EL (cell line): ENCODE measurements at places on chromosomes 2 and 18.

- no peak for DNase-seq
These were observed 254.1 kb downstream of the HDAC4 start for GRCh38 chr2:239146741-239147181.

DNA sequence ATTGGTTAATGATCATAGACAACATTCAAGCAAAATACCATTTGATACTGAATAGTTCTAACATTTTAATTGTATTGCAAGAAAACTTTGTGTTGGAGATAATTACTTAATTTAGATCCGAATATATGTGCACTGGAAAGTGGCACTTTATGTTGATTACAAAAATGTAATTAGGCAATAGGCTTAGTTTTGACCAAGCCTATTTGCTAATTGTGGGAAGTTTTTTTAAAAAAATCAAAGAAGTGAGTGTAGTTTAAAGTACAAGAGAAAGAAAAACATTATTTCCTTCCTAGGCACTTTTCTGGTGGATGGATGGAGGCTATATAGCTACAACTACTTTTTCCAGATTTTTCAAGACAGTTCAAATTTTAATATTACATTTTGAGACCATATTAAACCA lies 18.3 kb upstream of the PELI1 start:
- no peak for DNase-seq

- DNase-seq = no peak
These were observed 118.0 kb downstream of the MBP start for GRCh38 chr18:77014538-77014937.

DNA sequence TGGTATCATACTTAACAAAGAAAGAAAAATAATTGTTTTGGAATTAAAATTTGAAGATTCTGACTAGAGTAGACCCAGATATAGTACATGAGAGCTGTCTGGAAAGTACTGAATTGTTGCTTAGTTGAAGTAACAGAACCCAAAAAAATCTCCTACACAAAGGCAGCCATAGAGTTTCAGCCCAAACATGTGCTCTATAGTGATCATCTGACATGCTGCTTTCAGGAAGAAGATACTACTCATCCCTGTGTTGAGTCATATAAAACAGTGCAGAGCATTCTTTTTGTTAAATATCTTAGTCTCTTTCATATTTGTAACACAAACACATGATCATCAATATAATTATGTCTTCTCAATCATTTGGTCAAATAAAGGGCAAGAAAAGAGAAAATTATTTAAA lies 84.8 kb upstream of the PTPRM start:
- peak; percentile 9 for DNase-seq

DNA sequence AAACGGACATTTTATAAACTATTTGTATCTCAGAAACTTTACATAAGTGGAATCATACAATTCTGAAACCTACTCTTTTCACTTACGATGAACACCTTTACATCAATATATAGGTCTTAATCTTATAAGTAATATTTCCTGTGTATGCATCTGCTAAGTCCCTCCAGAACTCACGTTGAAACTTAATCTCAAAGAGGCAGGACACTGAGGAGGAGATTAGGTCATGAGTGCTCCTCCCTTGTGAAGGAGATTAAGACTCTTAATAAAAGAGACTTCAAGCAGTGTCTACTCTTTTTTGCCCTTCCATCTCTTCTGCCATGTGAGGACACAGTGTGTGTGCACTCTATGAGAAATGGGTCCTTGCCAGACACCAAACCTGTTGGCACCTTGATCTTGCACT lies 94.7 kb upstream of the CDKL4 start:
- no peak for DNase-seq

DNA sequence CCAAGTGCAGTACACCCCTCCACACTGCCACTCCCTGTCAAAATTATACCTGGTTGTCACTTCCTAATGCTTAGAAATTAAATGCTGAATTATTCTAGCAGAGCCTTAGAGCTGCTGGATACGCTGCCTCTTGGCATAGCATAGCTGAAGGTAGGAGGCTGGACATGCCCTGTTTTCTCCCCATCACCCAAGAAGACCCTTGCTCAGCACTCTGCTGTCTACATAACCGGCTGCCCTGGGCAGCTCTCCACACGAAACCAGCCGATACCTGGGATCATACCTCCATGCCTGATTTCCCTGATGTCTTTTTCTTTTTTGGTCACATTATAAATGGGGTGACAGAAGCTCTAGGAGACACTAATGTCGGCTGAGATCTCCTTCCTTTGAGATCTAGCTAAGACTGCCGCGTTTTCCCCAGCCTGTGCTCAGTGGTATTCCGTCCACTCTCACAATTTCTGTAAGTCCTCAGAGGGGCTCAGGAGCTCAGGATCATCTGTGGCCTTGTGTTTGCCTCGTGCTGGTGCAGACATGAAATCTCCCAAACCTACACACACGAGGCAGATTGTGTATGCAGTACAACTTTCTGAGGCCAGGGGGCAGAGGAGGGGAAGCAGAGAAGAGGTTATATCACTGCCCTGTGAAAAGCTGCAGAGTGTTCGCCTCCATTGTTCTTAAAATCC lies 13.5 kb upstream of the ZAP70 start:
- DNase-seq = peak; percentile 49

GRCh38 chr18:3046216-3046808 lies 33.4 kb upstream of the LPIN2 start:
- DNase-seq = no peak

- DNase-seq = no peak
These were observed 26.8 kb upstream of the DCC start for GRCh38 chr18:52313213-52313612.

DNA sequence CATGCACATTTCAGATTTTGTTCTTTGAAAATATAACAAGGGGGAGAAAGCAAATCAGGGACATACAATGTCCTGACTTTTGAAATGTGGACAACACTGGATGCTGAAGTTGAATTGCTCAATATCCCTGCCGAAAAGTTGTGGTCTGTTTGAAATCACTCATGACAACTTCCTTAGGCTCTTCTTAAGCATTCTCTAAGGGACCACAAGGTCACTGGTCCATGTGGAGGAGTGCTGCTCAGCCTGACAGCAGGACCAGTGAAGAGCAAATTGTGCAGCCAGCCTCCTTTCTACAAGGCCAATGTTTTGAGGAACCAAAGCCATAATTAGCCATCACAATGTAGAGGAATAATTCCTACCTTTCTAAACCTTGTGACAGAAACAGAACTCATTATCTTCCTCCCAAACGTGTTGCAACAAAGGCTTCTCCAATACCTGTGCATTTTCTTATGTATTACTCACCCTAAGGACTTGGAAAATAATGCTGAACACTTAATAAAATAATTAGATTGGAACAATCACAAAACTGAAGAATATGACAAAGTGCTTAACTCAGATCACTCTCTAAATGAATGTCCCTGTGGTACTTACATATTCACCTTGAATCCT lies 1477.6 kb upstream of the NXPH2 start:
- no peak for DNase-seq

- DNase-seq = no peak
These were observed 330.2 kb upstream of the NRP2 start for GRCh38 chr2:205352094-205352493.

GRCh38 chr2:235960011-235960715 lies 208.0 kb downstream of the GBX2 start:
- DNase-seq = no peak

DNA sequence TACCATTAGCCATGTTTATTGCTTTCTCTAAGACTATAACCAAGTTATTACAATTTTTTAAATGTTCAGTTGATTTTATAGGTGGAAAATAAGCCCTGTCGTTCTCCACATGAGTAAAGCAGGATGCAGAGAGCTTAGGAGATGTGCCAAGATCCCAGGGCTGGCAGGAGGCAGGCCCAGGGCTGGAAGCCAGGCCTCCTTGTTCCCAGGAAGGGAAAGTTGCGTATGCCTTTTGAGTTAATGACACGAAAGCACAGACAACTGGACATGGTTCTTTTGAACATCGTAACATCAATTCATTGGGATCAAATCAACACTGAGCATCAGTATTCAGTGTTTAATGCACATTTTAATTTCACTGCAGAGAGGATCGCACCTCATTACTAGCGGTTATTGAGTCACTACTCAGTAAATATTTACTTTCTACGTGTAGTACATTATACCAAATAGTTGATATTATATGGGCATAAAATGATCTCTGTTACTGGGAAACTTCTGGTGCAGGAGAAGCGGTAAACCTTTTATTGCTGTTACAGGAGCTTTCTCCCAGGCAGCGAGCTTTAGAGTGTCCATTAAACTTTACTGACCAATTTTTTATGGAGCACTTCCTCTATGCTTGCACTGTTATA lies 60.0 kb downstream of the RNF144A start:
- DNase-seq = no peak
